Activated gamma-delta T cell treated with anti-CD3 and anti-CD28 coated beads, Interleukin-2, amount 50 U/mL, for 16 hours (primary cell): ENCODE measurements at places on chromosomes 1 and 21.

DNA sequence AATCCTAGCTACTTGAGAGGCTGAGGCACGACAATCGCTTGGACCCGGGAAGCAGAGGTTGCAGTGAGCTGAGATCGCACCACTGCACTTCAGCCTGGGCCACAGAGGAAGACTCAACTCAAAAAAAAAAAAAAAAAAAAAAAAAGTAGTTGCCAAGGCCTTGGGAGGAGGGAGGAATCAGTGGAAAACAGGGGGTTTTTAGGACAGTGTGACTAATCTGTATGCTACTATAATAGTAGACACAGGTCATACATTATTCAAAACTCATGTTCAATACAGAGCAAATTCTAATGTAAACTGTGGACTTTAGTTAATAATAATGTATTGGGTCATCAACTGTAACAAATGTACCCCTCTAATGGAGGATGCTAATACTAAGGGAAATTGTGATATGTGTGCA, 51.7 kb upstream of the CTPS1 start:
- DNase-seq = no peak

GRCh38 chr21:37412603-37413360, 46.2 kb downstream of the DYRK1A start:
- DNase-seq = no peak

- no peak for DNase-seq
Measured at GRCh38 chr1:184597650-184598357, 156.9 kb downstream of the EDEM3 start.

DNA sequence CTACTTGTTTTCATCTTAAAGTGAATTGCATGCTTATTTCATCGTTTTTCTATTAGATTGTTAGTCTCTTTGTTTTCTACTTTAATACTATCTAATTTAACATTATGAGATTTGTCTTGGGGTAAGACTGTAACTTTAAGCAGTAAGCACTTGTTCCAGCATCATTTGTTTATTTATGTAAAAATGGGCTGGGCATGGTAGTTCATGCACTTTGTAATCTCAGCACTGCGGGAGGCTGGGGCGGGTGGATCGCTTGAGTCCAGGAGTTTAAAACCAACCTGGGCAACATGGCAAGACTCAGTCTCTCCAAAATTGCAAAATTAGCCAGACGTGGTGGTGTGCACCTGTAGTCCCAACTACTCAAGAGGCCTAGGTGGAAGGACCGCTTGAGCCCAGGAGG, 15.3 kb upstream of the PAXBP1 start:
- no peak for DNase-seq

DNA sequence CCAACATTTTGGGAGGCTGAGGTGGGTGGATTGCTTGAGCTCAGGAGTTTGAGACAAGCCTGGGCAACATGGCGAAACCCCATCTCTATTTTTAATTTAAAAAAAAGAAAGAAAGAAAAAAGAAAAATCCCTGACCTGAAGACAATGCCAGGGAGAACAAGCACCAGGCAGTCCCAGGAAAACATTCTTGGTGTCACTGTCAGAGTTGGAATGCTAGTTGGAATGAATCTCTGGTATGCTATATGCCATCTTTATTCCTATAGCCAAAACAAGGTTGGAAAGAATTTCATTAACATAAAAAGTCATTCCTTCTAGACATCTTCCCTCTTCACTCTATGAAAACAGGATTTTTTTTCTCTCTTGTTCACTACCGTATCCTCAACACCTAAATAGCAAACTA, 2.8 kb downstream of the DNAJC8 start:
- DNase-seq = no peak

DNA sequence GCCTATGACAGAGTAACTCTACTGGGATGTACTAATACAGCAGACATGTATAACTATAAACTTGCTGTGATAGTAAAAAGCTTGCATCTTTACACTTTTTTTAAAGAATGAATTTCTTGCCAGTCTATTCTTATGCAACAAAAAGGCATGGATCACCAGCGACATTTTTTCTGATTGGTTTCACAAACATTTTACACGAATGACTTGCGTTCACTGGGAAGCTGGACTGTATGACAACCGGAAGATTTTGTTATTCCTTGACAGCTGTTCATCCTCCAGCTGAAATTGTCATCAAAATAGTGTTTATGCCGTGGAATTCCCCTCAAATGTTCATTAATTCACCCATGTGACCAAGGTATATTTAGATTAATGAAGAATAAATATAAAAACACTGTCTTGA, 131.0 kb downstream of the XPR1 start:
- no peak for DNase-seq

- no peak for DNase-seq
Measured at GRCh38 chr1:20356850-20357459, 66.3 kb downstream of the VWA5B1 start.

DNA sequence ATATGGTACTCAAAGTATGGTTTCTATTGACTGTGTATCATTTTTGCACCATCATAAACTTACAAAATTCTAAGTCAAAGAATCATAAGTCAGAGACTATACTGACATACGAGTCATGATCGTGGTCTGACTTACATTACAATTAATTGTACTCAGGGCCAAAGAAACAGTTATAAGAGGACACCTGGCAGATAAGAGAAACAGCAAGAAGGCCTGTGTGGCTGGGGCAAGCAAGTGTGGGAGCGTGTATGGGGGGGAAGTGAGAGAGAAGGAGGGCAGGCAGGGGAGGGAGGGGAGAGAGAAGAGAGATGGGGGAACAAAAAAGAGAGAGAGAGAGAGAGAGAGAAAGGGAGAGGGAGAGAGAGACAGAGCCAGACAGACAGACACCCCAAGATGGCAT, 70.9 kb downstream of the RERE start:
- no peak for DNase-seq

- no peak for DNase-seq
Measured at GRCh38 chr1:110011527-110012041, 22.8 kb upstream of the STRIP1 start.

GRCh38 chr21:45889256-45889655, 92.3 kb upstream of the COL6A1 start:
- no peak for DNase-seq

DNA sequence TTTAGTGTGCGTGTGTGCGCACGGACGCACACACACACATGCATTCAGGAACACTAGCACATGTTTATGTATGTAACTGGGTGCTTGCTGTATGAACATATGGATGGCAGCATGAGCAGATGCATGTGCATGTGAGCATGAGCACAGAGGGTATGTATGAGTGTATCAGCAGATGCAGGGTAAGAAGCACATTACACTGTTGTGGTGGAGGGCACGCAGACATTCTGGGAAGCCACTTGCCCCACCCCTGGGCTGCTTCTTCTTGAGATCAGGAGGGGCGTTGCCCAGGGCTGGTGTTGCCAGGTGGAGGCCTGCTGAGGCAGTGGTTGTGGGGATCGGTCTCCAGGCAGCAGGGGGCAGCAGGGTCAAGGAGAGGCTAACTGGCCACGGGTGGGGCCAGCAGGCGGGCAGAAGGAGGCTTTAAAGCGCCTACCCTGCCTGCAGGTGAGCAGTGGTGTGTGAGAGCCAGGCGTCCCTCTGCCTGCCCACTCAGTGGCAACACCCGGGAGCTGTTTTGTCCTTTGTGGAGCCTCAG, 3.9 kb upstream of the P3R3URF start:
- no peak for DNase-seq

DNA sequence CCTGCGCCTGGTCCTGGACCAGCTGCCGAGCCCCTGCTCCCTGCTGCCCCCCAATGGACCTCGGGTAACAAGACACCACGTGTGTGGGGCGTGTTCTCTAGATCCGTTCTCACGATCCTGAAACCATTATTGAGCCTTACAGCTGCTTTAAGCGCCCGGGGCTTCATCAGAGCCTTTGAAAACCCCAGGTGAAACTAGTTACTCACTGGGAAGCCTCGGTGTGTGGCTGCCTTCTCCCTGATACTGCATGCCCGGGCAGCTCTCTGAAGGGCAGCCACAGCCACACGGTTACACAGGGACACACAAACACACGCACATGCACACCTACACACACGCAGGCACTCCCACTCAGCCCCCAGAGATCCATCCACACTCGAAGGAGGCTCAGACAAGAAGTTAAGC, 5.3 kb downstream of the HES2 start:
- DNase-seq = no peak

- no peak for DNase-seq
Measured at GRCh38 chr1:223848536-223848935, 2.8 kb upstream of the TP53BP2 start.

DNA sequence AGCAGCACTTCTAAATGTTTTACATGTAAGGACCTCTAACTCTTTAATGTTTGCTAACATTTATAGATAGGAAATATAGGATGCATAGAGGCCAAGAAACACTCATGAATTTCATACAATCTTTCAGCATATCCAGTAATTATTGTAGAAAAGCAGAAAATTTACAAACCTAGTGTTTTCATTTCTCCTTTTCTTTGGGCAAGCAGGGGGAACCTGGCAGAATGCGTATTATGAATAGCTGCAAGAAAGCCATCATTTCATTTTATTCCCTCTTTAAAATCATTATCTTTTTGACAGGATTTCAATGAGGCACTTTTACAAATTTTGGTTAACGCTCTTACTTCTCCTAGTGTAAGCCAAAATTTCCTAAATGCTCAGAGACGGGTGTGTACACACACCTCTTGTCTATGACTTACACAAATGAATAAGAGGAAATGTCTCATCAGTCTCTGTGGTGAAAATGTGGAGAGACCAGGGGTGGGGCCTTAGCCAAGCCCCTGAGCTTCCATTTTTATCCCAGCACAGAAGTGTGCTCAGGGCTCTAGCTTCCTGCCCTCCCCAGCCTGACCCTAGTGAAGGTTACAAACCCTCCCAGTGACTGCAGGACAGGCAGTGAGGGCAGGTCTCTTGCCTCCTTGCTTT, 91.6 kb downstream of the LRRC8C start:
- peak; percentile 22 for DNase-seq

DNA sequence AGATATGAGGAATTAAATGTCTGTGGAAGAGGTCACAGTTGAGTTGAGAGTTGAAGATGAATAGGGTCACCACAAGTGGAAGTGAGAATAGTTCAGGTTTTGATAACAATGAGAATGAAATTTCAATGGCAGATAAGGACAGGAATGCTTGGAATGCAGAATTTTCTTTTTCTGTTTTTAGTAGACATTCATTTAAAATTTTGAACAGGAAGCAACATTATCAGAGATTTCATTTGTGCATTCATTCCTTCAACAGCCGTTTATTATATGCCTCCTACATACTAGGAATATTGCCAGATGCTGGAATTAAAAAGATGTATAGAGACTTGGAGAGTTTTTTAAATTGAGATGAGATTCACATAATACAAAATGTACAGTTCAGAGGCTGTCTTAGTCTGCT, 126.8 kb downstream of the ITSN1 start:
- DNase-seq = no peak

DNA sequence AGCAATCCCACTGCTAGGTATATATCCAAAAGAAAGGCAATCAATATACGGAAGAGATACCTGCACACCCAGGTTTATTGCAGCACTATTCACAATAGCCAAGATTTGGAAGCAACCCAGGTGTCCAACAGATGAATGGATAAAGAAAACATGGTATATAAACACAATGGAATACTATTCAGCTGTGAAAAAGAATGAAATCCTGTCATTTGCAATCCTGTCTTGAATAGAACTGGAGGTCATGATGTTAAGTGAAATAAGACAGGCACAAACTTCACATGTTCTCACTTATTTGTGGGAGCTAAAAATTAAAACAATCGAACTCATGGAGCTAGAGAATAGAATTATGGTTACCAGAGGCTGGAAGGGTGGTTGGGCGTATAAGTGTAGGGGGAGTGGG, 101.0 kb downstream of the OSBPL9 start:
- no peak for DNase-seq

DNA sequence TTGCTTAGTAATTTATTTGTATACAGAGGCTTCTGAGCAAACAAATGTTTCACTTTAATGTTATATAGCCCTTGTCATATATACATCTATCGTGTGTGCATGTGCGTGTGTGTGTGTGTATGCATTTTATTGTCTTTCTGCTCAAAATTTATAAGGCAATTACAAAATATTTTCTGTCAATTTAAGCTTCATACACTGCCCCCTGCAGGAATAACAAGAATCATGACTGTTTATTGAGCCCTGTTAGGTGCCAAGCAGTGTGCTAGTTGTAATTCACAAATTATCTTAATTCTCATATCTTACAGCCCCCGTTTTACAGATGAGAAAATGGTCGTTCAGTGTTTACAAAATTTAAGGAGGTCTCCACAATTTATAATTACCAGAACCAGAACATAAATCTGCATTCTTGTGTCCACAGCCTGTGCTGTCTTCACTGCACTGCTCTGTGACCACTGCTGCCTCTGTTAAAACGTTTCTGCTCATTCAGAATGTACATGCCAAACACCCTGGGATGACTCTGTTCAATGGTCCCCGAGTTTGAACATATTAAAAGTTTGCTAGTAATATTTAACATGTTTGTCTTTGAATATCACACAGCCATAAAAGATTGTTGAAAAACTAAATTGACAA, 181.3 kb downstream of the ATP6V1G3 start:
- no peak for DNase-seq

DNA sequence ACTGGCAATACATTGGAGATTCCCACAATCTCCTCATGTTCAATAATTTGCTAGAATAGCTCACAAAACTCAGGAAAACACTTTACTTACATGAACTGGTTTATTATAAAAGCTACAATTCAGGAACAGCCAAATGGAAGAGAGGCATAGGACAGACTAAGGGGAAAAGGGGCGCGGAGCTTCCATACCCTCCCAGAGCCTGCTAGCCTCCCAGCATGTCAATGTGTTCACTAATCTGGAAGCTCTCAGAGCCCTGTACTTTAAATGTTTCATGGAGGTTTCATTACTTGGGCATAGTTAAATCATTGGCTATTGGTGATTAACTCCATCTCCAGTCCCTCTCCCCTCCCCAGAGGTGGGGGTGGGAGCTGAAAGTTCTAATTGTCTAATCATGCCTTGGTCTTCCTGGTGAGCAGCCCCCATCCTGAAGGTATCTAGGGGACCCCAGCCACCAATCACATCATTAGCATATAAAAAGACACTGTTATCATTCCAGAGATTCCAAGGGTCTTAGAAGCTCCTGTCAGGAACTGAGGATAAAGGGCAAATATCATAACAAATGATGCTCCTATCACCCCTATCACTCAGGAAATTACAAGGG, 10.9 kb upstream of the DMRTB1 start:
- no peak for DNase-seq

- DNase-seq = no peak
Measured at GRCh38 chr21:42401820-42402251, 1.9 kb upstream of the UBASH3A start.
